T-cell (primary cell): ENCODE measurements at places on chromosomes 7 and 10.

DNA sequence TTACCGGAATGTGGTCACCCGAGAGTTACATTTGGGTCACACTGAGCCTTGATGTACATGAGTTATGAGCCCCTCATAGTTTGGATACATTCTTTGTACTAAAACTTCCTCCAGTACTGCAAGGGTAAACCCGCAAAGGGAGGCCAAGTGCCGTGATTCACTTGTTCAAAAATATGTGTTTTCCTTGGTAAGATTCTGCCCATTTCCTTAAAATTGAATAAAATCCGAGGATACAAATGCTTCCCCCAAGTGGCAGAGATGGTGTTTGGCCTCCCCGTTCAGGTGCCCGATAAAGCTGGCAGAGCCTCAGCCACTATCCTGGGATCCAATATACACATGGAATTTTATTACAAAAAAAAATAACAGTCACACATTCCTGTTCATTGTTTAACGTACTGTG is 268.3 kb downstream of the DIP2C start:
- DNase-seq: no peak

DNA sequence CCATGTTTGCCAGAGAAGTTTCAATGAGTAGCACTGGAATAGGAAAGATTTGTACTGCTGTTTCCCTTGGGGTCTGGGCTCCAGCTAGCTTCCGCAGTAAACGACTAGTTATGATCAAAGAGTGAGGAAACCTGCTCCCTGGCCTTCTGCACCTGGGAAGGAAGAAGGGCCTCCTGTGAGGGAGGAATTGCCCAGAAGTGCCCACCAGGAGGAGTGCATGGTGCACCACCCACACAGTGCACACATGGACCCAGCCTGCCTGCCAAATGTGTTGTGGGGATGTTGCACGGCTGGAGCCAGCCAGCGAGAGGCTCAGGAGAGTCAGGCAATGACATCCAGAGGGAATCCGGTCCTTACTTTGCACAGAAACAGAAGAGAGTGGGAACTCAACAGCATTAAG is 27.0 kb upstream of the FAM107B start:
- no peak for DNase-seq

- DNase-seq: no peak
Observed at GRCh38 chr7:106057962-106058927, 53.9 kb downstream of the SYPL1 start.

DNA sequence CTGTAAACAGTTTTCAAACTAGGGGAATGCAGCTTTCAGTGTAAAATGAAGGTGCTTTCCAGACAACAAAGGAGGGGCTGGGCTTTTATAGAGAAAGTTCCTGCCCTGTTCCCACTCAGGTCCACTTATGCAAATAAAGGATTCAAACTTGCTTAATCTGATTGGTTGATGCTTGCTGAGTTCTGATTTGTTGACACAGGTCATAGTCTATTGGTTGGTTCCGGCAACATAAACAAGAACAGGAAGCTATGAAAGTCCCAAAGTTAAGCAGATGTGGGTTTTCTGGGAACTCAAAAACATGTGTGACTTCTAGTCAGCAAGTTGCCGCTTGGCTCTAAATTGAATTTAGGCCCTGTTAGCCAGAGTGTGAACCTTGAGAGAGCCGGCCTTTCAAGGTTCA is 194.2 kb upstream of the SVIL start:
- DNase-seq: no peak
